ENCODE measurements at places on chromosomes 5 and 9. TPM values are rescaled to one million over a fixed set of nuclear protein-coding genes. Genes with fewer than 3 reads are reported as not detected.
A peak's percentile ranks its signal among the peaks of the same experiment; 100 is the strongest.

ORM2 gene
- not detected for polyA plus RNA-seq

ERMP1 gene
- polyA plus RNA-seq = 6.8 TPM

SYK gene
- polyA plus RNA-seq = 3.0 TPM

PLAC8L1 gene
- 0.41 TPM for polyA plus RNA-seq

HMMR gene
- 7.8 TPM for polyA plus RNA-seq

GPR150 gene
- polyA plus RNA-seq = 0.07 TPM

SLC6A3 gene
- not detected for polyA plus RNA-seq

FABP6 gene
- 0.38 TPM for polyA plus RNA-seq

PCDHA4 gene
- 0.20 TPM for polyA plus RNA-seq

WDR38 gene
- polyA plus RNA-seq = not detected

BRINP1 gene
- polyA plus RNA-seq = 1.4 TPM

GRXCR2 gene
- polyA plus RNA-seq = not detected

DNA sequence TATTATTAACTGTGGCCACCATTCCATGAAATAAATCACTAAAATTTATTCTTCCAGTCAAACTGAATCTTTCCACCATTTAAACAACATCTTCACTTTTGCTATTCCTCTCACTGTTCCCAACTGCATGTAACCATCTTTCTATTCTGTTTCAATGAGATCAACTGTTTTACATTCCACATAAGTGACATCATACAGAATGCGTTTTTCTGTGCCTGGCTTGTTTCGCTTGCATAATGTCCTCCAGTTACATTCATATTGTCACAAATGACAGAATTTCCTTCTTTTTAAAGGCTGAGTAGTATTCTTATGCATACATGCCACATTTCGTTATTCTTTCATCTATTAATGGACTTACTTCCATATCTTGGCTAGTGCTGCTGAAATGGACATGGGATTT lies 738.2 kb downstream of the SEMA5A start:
- DNase-seq = no peak

DNA sequence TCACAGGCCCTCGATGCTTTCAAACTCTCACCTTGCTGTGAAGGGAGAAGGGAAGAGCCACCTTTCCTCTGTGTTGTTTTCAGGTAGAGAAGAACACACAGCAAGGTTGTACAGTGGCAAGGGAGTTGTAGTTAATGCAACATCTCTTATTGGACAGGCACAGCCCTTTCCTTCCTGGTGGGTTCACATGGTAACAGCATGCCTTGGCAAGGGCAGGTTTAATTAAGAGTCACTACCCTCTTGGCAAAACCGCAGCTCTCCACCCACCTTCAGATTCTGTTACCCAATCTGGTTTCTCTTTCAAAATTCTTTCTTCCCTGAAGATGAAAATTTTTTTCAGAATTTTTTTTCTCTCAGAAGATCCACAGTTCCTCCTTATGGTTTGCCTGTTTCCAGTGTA lies 253.1 kb downstream of the TLR4 start:
- no peak for DNase-seq

- no peak for DNase-seq
Observed at GRCh38 chr9:86062845-86063693, 36.3 kb downstream of the GOLM1 start.

DNA sequence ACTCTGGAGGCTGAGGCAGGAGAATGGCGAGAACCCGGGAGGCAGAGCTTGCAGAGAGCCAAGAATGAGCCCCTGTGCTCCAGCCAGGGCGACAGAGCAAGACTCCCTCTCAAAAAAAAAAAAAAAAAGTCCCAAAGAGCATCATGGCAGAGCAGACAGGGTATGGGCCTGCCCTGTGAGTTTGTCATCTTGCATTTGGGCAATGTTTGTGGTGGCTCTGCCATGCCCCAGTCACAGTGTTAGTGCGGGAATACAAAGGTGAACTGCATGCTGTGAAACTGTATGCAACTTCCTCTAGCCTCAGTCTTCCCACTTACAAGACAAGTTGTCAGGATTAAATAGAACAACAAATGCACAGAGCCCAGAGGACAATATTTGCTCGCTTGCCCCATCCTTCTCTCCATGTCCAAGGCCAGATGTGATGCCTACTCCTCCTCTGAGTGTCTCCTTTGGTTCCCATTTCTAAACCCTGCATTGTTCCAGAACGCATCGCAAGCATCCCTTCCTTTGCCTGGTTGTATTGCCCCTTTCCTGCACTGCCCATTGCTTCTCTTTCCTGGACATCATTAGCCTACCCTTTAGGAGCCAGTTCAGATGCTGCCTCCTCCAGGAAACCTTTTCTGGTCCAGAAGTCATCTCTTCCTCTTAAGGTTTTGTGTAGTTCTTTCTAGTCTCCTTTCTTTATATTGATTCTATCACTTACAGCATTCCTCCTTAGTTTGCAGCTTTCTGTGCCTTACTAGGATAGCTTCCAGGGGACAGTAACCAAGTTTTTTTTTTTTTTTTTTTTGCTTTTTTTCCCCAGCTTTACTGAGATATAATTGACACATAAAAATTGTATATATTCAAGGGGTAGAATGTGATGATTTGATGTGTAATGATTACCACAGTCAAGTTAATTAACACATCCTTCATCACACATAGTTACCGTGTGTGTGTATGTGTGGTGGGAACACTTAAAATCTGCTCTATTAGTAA lies 69.0 kb upstream of the TNFAIP8 start:
- no peak for DNase-seq

DNA sequence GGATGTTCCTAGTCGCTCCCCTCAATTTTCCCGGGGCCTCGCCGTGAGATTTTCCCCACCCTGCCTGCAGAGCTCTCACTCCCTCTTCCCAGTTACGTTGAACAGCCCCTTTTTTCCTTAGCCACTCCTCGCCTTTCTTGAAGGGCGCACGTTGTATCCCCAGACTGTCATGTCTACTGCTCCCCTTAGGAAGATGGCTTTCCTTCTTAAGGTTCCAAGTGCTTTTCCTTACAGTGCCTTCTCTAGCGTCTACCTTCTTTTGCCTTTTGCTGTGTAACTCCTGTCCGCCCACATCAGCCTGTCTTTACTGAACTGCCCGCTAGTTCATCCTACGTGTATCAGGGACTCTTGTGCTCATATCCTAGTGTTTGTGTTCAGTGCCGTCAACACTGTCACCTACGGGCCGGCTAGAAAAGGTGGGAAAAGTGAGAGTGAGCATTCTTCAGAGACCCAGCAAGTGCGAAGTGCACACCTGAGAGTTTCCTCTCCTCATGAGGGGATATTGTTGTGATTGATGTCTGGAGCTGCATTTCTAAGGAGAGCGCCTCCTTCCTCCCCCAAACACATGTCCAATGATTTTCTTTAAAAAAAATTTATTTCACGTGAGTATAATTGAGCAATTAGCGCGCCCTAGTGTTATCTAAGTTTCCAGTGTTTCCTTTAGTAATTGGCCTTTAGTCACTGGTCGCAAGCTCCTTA lies 764 bp downstream of the CAMLG start:
- peak; percentile 62 for DNase-seq

DNA sequence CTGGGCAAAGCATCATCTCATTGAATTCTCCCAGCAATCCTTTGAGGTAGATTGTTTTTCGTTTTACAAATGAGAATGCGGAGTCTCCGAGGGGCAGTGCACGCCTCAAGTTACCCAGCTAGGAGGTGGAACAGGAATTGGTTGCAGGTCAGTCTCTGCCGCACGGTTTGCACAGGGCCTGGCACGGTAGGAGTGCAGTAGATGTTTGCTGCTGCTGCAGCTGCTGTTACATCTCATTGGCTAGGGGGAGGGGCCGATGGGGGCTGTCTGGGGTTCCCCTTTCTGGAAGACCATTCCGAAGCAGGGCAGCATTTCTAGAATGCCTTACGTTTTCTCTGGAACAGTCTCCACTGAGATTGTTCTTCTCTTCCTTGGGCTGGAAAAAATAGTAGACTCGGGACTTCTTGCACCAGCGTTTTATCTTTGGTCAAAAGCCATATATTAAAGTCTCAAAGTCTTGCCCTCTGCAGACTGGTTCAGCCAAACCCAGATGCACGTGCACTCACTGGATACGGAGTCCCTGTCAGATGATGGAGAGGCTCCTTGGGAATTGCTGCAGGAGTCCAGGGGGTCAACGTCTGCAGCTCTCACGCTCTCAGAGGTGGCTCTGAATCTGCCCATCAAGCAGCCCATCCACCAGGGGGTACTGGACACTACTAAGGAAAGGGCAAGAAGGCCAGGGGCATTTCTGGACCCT lies 1.2 kb downstream of the USP20 start:
- DNase-seq = no peak

- DNase-seq = peak; percentile 74
Observed at GRCh38 chr5:43041669-43042175, 1.6 kb upstream of the ANXA2R start.

DNA sequence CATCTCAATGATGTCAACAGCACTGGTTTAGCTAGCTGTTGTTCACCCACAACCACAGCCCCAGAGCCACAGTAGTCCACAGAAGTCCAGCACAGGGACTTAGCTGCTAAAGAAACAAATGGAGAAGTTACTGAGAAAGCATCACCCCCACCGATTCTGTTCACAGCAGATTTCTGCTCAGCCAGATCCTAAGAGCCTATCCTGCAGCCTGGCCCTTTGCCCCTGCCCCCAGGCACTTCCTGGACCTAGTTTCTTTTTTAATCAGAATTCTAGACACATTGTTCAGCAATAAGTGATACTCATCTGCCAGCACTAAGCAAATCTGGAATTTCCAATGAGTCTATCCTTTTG lies 7.4 kb downstream of the B4GALT1 start:
- peak; percentile 77 for DNase-seq

GRCh38 chr5:1881098-1881572 lies 1.6 kb downstream of the IRX4 start:
- DNase-seq = no peak

- no peak for DNase-seq
Observed at GRCh38 chr9:137078701-137079400, 1.5 kb downstream of the UAP1L1 start.

GRCh38 chr9:3908731-3909130 lies 382.9 kb upstream of the RFX3 start:
- peak; percentile 25 for DNase-seq

GRCh38 chr9:116873937-116874914 lies 187.1 kb downstream of the TRIM32 start:
- no peak for DNase-seq

- DNase-seq = no peak
Observed at GRCh38 chr5:148848393-148849031, 22.1 kb downstream of the ADRB2 start.

DNA sequence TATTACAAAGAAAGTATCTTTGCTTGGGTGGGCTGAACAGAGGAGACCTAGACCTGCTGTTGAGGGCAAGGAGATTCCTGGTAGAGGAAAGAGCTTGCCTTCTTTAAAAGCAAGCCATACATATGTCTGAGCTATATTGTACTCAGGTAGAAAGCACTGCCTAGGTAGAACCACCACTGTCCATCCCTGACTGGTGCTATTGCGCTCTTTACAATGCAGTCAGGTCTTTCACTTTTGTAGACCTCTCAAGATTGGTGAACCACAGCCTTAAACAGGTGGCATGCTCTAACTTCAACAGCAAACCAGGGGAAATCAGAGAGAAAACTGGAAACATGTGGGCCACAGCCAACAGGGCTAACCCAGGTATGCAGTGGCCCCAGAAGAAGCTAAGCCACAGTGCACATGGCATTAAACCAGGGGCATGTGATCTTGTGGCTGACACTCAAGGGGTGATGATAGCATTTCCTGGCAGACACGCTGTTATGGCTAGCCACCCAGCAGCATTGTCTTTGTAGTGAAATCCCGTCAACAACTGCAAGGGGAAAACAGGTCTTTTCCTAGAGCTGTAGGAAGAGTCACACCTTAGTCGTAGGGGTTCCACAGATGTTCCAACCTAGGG lies 253.9 kb upstream of the PCSK5 start:
- DNase-seq = no peak

DNA sequence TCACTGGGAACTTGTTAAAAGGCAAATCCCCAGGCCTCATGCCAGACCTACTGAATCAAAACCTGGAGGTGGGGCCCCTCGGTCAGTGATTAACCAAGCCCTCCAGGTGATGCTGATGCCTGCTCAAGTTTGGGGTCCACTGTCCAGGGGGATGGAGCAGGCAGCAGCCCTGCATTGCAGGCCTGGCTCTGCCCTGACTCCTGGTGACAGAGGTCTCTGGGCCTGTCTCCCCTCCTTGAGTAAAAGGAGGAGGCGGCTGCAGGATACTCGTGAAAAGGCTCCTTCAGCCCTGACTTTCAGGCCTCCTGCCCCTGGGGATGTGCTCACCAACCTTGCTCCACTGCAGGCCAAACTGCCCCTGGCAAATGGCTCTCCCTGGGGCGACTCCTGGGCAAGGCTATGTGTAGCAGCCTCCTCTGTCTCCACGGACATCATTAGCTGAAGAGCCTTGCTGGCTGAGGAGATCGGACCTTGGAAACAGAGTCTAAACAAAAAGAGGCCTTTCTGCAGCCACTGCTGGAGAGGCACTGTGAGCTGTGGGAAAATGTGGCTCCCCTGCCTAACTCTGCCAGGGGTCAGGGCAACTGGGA lies 134.8 kb upstream of the ALDH1B1 start:
- DNase-seq = no peak

GRCh38 chr5:149129181-149129580 lies 12.1 kb upstream of the ABLIM3 start:
- no peak for DNase-seq

Data from muscle of leg (tissue), 16 donors.